ENCODE measurements at places on chromosomes 4 and X.

GRCh38 chr4:138821331-138821730, 194.2 kb upstream of the NOCT start:
- DNase-seq, result no peak

DNA sequence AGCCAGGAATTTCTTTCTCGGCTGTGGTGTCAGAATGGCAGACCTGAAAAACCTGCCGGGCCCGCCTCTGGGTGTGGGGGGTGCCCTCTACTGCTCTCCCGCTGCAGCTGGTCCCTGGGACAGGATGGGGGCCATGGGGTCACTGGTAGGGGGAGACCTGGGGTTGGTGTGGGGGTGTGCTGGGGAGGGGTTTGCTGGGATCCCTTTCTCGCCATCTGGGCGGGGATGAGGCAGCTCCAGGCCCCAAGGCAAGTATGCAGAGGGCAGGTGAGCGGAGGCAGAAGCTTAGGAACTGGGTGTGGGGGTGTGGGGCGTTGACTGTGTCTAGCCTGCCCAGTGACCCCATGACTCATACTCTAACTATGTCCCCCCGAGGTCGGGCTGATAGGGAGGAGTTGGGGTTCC, 884 bp downstream of the CCDC120 start:
- no peak for DNase-seq

DNA sequence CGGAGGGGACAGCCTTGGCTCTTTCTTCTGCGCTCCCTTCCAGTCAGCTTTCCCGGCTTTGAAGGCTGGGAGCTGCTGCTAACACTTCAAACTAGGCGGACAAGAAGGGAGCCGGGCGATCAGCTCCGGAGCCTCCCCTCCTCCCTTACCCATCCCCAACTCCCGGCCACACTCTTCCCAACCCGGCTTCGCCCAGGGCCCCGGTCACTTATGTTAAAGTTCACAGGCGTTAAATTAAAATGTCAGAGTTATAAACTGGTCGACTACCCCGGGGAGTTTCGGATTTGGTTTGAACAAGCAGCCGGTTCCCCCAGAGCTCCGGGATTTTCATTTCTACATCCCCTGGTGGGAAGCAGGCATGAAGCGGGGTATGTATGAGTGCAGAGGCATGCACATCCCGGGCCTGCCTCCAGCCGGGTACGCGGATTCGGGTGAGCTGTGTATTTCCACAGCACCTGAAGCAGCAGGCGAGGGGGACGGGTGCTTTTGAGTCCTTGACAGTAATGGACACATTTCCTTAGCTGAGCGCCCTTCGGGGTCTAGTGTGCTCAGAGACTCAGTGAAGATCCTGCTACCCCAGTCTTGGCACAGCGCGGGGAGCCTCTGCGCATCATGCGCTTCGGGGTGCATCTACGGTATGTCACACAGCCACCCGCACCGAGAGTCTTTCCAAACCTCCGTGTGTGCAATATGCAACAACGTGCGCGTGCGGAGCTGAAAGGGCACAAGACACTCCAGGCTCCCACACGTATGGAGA, 880 bp downstream of the UNC5C start:
- no peak for DNase-seq

DNA sequence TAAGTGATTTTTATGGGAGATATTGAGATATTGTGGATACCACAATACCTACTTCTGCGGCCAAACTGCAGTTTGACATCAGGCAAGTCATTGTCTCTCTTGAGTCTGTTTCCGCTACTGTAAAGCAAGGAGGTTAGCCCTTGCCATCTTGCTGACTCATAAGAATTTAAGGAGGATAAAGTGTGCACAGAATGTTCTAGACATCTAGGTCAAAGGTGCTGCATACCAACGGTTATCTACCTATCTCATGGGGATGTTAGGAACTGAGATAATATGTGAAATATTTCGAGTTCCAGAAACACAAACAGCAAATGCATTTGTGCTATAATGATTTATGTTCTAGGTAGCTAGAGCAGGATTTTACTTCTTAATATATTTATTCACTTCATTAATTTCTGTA, 211.5 kb upstream of the NR3C2 start:
- no peak for DNase-seq

- no peak for DNase-seq
Measured at GRCh38 chr4:108276690-108277089, 108.0 kb upstream of the LEF1 start.

DNA sequence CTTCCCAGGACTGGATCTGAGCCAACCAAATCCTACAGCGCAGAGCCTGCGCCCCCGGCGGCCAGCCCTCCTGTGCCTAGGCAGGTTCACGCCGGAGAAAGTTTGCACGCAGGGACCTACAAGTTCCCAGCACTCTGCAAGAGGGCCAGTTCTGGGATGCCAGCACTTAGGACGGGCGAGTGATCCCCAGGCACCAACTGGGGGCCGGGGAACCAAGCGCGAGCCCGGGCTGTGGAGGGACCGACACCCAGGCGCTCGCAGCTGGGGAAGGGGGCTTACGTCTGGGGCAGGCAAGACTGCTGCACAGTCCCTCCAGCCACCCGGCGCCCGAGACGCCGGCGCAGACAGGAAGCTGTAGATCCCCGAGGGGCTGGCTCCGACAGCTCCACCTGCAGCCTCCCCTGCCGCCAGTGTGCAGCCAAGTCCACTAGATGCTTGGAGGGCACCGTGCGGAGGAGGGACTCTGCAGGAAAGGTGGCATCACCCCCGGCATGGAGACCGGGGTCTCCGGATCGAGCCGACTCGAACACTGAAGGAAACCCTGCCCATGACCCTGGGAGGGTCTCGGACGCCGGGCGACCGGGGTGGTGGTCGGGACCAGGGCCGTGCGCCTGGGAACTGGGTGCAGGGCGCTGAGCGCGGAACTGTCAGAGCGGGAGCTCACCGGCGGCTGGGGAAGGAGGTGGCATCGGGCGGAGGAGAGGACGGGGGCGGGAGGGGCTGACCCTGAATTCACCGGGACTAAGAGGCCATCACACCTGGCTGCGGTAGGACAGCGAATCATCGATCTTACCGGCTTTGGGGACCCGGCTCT, 566 bp downstream of the CORIN start:
- no peak for DNase-seq

DNA sequence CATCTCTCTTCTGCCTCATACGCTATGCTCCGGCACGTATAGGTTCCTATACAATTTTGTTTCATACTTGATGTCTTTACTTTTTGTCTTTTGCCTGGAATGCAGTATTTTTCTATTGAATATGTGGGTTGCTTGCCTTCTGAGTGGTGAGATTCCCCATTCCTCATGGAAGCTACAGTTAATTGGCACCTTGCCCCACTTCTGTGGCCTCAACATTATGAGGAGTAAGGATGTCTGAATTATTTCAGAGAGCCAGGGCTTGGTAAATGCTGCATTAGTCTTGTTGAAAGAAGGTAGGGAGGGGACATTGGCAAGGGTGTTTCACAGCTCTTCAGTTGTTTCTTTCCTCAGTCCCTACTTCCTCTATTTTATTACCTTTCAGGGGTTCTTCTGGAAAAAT, 23.0 kb downstream of the CDKL5 start:
- DNase-seq, result no peak

GRCh38 chr4:102757681-102758080, 3.1 kb downstream of the MANBA start:
- DNase-seq, result no peak

- DNase-seq, result peak; percentile 29
Measured at GRCh38 chr4:152500800-152501434, 35.0 kb downstream of the FBXW7 start.

GRCh38 chrX:20409991-20410390, 143.3 kb upstream of the RPS6KA3 start:
- DNase-seq, result no peak

- DNase-seq, result no peak
Measured at GRCh38 chr4:87848622-87849351, 16.0 kb downstream of the MEPE start.
